Fibroblast of the aortic adventitia (primary cell): ENCODE measurements at places on chromosomes 7 and 10. TPM values are rescaled to one million over a fixed set of nuclear protein-coding genes. Genes with fewer than 3 reads are reported as not detected.

DNA sequence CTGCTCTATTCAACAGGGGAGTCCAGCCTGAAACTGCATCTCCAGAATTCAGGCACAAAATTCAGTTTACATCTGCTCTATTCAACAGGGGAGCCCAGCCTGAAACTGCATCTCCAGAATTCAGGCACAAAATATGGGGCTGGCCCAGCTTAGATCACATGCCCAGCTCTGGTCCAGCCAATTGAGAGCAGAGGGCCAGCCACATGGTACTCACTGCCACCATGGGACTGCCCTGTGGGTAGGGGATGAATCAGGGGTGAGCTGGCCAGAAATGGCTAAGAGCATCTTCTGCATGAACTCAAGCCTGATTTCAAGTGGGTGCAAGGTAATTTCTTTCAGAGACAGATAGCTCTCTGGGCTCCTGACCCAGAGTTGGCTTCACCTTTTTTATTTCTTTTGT lies 156.6 kb upstream of the LYZL2 start:
- DNase-seq = peak; percentile 55

The GRID2IP gene
- total RNA-seq = not detected in 2 replicates

The COMTD1 gene
- total RNA-seq = 7.0 and 16.3 TPM in 2 replicates

The SFTPD gene
- total RNA-seq = not detected in 2 replicates

The GOLGA7B gene
- total RNA-seq = not detected in 2 replicates

DNA sequence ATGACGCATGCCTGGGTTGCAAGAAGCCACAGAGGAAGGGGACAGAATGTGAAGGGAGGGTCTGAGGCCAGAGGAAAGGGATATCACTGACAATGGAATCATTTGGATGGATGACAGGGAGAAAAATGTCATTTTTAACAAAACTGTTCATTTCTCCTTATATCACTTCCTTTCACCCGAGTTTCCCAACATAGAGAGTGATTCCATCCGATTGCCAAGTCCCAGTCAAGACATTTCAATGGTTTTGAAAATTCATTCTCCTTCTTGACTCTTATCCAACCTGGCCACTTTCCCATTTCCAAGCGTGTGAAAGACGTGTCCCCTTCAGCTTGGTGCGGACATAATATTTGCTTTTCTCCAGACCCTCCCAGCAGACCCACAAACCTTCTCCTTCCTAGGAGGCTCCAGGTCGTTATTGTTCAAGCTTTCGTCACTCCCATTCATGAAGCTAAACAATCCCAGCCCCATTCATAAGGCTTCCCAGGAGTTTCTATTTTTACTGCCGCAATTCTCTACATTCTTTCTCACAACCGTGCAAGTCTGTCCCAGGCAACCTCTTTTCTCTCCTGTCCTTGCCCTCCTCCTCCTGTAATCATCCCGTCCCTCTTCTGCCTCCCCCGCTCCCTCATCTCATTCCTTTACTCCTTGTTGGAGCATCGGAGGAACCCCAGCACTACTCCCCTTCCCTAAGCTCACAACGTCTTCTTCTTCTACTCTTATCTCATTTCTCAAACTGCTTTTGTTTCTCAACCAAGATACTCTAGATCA lies 301.3 kb upstream of the KLF6 start:
- peak; percentile 37 for DNase-seq

DNA sequence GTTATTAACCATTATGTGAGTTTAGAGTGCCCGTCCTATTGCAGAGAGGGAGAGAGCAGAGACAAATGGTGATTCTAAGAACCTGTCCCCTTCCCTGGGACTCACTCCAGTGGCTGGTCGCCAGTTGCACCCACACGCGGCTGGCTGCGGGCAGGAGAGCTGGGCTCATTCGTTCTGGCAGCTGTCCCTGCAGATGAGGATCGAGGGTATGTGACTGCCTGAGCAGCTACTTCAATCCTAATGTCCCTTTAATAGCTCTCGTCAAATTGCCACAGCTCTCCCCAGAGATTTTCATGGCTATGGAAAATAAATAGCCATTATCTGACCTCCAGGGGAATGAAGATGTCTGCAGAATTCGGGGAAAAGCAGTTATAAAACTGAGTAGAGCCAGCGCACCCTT lies 41.6 kb downstream of the RBM28 start:
- DNase-seq = no peak

GRCh38 chr10:46028584-46029460 lies 1.6 kb downstream of the NCOA4 start:
- DNase-seq = peak; percentile 80

DNA sequence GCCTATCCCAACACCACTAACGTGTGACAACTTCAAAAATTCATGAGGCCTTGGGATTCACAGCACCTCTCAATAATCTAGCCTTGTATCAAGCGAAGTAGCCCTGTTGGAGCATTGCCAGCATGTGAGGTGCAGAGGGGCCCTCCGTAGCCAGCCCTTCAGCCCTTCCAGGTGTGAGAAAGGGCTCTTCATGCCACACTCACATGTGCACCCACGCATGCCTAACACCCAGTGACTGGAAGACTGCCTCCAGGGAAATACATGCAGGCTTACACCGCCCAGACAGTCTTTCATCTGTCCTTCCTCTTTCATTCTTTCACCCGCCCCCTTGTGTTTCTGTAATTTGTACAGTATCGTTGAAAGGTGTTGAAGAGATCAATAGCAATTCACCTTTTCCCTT lies 26.1 kb downstream of the LRRC4 start:
- DNase-seq = no peak

The PHYHIPL gene
- total RNA-seq = not detected in 2 replicates

The VCL gene
- 148 and 176 TPM in 2 replicates for total RNA-seq

The NRF1 gene
- total RNA-seq = 2.9 and 14.0 TPM in 2 replicates

DNA sequence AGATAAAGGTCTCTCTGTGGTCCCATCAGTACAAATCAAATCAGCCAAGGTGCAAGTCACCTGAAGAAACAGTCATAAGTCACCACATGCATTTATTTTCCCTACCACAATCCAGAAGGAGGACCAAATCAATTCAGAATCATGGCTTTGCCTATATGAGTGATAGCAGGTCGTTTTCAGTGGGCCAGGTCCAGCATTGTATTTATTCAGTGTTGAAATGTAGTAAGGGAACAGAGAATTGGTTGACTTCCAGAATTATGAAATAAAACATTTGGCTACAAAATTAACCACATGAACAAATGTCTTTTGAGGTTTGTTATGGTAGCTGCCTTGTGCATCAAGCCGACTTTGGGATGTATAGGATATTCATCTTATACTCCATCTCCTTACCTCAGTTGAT lies 88.4 kb downstream of the POLR1F start:
- DNase-seq = no peak

GRCh38 chr7:158366916-158367633 lies 220.5 kb downstream of the PTPRN2 start:
- DNase-seq = no peak

- DNase-seq = no peak
Observed at GRCh38 chr10:46998192-46998591, 87.0 kb downstream of the PTPN20 start.

- DNase-seq = no peak
Observed at GRCh38 chr10:43076876-43077420, at the start of gene RET. Gene RET, plus strand, starts transcription at chr10:43077069. Its CDS starts 190 bp downstream, at chr10:43077259.

- DNase-seq = peak; percentile 94
Observed at GRCh38 chr7:81499262-81500116, 270.4 kb downstream of the HGF start.

DNA sequence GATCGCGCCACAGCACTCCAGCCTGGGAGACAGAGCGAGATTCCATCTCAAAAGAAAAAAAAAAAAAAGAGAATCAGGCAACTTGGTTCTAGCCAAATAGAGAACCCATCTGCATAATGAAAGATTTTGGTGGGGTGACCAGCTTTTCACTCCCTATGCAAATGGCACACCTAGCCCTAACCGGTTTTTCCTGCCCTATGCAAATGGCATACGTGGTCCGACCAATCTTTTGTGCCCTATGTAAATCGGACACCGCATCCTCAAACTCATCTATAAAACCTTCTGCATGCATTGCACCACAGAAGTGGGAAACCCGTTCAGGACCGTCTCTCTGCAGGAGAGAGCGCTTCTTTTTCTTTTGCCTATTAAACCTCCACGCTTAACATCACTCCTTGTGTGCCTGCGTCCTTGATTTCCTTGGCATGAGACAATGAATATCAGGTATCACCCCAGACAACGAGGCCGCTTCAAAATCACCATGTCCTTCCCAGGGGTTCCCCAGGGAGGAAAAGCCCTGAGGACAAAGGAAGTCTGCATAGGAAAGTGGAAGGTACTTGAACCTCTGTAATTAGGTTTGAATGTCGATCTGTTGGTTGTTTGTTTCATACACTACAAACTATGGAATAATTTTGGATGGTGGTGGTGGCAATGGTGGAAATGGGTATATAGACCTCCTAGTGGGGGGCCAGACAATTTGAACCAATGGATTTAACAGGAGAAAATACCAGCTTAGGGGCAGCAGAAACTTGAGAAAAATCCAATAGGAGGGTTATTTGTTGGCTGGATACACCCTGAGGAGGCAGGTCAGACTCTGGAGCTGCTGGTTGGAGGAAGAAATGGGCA lies 396.2 kb downstream of the TYW1 start:
- DNase-seq = no peak

DNA sequence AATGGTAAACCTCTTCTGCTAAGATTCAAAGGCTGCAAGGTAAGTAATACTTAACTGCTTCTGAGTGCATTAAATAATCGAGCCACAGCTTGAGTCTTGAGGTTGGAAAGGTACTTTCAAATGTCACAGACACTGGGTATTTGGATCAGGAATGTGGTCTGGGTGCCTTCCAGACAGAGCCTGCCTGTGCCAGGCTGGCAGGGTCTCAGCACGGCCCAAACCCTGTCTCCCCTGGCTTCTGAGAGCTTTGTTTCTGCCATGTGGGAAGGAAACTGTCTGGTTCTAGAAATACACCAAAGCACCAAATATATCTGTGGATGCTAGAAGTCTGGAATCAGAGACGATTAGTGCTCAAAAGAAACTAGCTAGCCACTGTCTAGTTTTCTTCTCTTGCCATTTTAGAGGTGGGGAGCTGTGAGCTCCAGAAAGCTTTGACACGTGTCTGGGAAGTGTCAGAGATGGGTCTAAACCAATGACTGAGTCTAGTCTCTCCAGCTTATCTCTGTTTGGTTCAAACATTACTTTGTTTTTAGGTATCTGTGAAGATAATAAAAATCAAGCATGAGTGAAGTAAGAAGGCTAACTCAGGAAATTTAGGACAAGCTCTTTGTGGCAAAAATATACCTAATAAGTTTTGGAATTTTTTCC lies 162.8 kb downstream of the CYP26A1 start:
- no peak for DNase-seq

The VPS37D gene
- total RNA-seq = 1.9 and 31.2 TPM in 2 replicates

GRCh38 chr7:142454862-142455261 lies 197.0 kb upstream of the PRSS58 start:
- no peak for DNase-seq

GRCh38 chr10:6310977-6311376 lies 108.2 kb downstream of the PFKFB3 start:
- no peak for DNase-seq

DNA sequence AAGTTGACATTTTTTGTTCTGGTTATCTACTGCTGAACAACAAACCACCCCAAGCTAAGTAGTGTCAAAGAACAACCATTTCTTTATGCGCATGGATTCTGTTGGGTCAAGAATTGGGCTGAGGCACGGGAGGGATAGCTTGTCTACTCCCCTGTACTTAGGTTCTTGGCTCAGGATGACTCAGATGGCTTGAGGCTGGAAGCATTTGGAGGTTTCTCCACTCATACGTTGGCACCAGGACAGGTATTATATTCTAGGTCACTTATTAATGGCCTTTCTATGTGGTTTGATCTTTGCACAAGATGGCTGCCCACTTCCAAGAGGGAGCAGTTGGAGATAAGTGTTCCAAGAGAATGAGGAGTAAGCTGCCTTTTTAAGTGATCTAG lies 11.8 kb upstream of the TFAM start:
- no peak for DNase-seq

DNA sequence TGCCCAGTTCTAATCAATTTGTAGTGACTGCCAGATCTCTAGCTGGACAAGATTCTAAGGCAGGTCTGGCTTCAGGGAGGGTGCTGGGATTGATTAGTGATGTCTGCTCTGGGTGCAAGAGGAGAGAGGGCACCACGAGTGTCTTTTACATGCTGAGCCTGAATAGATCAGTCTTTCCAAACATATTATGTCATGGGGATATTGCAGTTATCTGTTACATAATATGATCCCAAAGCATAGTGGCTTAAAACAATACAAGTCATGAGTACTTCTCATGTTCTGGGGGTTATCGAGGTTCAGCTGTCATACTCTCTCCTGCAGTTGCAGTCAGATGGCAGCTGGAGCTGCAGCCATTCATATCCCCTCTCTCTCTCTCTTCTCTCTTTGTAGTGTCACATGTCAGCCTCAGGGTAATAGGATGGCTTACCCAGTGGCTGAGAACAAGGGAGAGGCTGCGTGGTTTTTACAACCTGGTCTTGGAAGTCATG lies 26.0 kb downstream of the SLC29A3 start:
- no peak for DNase-seq

DNA sequence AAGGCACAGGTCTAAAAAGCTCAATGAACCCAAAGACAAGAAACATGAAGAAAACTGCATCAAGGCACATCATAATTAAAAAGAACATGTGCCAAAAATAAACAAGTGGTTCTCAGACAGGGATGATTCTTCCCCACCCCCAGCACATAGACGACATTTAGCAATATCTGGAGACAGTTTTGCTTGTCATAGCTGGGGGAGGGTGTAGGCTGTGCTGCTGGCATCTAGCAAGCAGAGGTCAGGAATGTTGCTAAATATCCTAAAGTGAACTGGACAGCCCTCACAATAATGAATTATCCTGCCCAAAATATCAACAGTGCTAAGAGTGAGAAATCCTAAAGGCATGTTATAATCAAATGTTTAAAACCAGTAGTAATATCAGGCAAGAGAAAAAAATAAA lies 122.6 kb downstream of the MICU1 start:
- DNase-seq = peak; percentile 67

DNA sequence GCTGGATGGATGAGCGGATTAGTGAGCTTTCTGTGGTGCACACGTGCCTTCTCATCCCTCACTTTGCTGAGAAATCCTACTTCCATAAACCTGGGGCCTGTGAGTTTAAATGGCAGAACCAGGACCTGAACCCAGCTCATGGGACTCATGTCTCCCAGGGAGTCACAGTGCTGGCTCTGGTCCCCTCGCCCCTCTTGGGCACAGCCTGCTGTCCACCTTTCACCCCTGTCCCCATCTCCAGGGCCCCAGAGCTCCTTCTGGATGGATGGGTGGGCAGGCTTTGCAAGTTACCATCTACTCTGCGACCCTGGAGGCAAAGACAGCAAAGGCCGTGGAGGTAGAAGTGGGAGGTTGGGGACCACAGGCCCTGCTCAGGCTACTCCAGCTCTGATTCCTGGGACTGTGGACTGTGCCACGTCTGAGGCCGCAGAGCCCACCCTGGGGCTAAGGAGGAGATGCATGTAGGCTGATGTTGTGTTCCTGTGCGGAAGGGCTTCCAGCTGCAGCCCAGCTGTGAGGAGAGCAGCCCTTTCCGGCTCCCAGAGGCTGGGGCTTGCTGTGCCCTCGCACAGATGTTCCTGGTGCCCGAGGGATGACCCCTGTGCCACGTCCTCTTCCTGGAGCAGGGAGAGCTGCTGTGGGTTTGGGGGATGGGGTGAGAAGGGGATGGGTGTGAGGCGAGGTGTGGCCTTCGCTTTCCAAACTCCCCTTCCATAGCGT lies 40.3 kb downstream of the PRF1 start:
- DNase-seq = no peak
